ENCODE measurements at places on chromosomes 5 and 9.

DNA sequence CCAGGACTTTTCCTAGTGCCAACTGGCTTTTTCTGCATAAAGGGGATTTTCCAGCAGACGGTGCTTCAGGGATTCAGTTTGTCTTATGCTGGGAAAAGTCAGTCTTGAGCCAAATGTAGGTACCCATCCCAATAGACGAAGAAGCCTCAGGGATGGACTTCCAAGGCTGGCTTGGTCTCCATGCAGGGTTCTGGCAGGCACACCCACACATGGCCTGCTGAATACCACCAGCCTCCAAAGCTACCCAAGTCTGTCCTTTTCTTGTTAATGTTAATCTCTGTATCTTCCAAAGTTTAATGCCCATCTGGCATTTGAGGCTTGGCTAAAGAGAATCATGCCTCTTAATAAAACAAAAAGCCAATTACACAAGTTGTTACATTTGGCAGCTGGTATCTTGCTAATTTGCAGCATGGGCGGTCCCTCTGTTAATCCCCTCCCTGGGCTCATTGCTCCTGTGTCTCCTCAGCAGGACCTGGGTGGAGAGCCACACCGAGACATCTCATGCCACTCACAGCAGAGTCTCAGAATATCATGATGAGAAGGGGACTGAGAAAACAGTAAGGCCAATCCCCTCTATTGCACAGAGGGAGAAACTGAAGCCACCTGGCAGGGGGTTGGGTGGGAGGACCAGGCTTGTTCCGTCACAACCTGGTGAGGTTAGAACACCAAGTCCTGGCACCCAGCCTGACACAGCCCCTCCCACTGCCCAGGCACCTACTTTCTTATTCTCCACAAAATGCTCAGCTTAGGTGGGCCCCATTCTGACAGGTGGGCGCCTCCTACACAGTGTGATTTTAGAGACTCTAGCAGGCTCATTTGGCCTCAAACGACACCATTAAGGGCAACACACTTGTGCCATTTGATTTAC, 243.2 kb downstream of the FSTL4 start:
- no peak for DNase-seq

GRCh38 chr9:14293801-14294200, 20.1 kb downstream of the NFIB start:
- DNase-seq, result no peak

GRCh38 chr5:41083306-41083705, 12.2 kb upstream of the MROH2B start:
- DNase-seq, result no peak

- DNase-seq, result no peak
Measured at GRCh38 chr9:89478821-89479668, 18.9 kb downstream of the SEMA4D start.

DNA sequence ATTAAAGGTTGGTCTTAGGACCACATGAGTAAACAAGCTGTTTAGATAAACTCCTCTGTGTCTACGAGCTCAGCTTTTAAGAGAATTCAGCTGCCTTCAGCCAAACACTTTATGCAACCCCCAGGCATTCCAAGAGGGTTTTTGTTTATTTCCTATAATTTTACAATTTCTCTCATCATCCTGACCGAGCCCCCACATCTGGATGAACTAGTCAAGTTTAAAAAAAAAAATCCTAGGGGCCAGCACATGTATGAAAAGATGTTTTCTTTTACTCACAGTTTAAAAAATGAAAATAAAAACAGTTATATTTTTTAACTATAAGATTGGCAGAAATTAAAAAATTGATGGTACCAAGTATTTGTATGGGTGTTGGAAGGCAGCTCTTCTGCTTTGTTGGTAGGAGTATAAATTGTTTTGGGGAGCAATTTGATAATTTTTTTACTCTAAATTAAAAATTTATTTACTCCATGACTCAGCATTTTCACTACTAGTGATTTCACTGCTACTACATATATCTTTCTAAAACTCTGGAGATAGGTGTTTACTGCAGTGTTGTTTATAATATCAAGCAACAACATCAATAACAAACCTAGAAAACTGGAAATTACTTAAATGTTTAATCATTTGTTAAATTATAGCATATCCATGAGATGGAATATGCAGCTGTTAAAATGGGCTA, 18.1 kb downstream of the YTHDC2 start:
- no peak for DNase-seq

- DNase-seq, result peak; percentile 51
Measured at GRCh38 chr5:72956324-72957140, 691 bp downstream of the FCHO2 start.

- no peak for DNase-seq
Measured at GRCh38 chr9:68777070-68777763, 72.2 kb downstream of the PIP5K1B start.

GRCh38 chr9:100426189-100426529, 784 bp upstream of the MSANTD3 start:
- no peak for DNase-seq

DNA sequence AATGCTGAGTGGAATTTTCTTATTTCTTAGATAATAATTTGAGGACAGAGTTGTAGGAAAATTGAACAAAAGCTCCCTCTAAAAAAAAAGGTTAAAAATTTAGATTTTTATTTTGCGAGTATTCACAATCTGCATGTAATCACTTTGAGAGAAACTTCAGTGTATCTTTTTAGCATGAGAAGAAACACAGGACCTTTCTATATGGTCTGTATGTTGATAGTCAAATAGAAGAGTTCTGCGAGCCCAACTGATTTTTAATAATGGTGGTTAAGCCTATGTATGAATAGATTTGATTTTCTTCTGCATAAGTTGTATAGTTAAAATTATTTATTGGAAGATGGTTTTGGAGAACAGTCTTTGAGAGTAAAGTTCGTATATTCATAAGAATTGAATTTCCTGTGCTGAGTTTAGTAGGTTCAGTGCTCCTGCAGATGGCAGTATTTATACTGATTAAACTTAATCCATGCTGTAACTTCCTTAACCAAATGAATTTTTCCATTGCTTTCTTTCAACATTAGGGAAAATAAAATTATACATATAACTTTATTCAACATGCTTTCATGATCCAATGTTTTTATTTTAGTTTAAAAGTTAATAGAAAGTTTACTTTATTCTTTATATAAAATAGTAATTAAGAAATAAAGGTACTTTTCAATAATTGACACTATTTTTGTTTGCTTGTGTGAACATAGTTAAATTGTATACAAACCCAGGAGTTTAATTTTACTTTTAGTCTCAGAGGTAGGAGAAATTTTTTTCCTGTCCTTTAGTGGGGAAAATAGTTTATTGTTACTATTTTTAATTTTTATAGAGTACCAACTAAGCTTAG, 19.6 kb downstream of the TCERG1 start:
- DNase-seq, result peak; percentile 14

- DNase-seq, result no peak
Measured at GRCh38 chr9:7132605-7133004, 374.8 kb downstream of the KDM4C start.

DNA sequence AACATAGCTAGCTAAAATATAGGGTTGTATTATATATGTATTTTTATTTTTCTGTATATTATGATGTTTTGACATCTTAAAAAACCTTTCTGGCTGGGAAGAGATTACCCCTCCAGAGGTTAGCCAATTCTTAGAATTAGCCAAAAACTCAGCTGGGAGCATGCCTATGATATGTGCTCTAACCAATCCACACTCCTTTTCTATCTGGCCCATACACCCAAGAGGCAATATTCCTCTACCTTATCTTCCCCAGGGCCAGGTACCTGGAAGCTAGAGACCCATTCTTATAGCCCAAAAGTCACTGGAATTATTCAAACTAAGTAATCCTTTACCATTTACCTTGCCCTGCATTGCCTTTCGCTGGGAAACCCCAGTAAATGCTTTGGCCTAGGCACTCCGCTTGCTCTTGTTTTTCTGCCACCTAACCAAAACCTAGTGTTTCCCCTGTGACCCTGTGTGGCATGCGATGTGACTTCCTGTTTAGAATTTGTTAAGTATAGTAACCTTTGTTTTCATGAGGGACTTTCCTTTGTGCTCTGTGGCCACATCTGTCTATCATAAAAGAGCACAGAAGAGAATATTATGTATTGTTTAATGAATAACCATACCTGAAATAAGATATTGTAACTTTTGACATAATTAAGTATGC, 37.4 kb downstream of the CSNK1G3 start:
- DNase-seq, result no peak

GRCh38 chr9:94767331-94768072, 41.0 kb downstream of the AOPEP start:
- DNase-seq, result no peak

DNA sequence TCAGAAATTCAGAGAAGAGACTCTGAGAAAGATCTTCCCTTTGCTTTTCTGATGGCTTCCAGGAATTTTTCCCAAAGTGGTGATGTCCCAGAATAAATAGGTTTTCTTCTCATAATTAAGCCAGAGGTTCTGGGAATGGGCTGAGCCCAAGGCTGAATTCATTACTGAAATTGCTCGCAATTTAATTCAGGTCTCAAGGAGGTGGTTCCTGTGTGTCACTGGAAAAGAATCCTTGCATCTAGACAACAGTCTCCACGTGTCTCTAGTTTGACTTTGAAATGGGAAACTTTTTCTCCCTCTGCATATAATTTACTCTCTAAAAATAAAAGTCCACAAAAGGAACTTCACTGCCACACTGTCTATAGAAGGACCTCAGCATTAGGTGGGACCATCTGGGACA, 27.8 kb upstream of the STX17 start:
- DNase-seq, result no peak

DNA sequence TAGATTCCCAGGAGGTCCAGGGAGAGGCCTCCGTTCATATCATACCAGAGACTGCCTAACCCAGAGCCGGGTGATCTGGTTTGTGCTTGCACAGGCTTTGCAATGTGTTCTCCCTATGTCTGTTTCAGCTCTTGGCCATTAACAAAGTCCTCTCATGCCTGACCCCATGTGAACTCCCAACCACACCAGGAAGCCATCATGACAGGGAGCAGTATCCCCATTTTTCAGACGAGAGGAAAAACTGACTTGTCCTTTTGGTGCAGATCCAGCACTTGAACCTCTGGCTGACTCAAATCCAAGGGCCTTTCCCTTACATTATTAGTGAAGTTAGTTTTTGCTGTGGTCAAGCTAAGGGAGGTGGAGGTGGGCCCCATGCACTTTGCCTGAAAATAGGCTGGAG, 58.4 kb downstream of the TEX10 start:
- no peak for DNase-seq

DNA sequence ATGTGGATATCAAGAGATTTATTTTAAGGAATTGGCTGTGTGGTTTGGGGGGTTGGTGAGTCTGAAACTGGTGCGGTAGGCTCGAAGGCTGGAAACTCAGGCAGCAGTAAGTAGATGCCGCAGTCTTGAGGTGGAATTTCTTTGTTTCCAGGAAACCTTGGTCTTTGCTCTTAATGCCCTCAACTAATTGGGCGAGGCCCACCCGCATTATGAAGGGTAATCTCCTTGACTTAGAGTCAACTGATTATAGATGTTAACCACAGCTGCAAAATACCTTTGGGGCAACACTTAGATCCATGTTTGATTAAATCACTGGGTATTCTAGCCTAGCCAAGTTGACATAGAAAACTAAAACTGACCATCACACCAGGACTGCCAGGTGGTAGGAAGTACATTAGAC, 83.8 kb downstream of the ANKRD33B start:
- DNase-seq, result no peak

Measured in kidney capillary endothelial cell (primary cell).